H7 (cell line): ENCODE measurements at places on chromosomes 12 and 14. TPM values are rescaled to one million over a fixed set of nuclear protein-coding genes. Genes with fewer than 3 reads are reported as not detected.

ING4 gene
- 26.9 and 31.2 TPM in 2 replicates for total RNA-seq

DNA sequence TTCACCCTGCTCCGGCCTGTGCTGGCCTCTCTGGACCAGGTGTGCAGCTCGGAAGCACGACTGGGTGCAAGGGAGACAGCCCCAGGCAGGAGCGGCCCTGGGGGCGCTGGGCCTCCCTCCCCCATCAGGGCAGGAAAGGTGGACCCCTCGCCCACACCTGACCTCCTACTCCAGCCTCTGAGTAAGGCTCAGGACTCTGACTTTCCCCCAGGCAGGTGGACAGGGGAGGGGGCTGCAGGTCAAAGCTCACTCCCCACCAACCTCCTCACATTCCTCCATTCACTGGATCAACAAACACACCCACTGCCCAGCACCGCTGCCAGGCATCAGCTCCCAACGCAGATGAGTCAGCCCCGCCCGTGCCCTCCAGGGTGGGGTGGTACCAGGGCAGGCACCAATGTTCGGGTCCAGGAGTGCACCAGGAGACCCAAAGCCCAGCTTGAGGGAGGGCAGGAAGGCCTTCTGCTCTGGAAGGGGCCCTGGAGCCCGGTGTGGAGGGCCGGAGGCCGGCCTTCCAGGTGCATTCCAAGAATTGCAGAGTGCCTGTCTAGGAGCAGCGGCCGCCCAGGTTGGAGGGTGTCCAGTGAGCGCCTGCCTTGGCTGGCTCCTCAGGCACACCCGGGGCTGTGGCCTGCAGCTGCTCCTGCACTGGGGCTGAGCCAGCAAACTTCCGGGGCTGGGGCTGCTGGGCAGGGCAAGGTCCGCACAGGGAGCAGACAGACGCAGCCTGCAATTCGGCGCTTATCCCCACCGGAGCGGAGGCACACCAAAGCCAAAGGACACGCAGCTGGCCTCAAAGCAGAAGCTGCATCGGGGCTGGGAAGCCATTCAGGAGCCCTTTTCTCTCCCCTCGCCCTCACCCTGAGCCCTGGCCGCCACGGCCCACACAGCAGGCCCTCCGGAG lies 1.6 kb upstream of the INF2 start:
- DNase-seq, result peak; percentile 87

FAR2 gene
- total RNA-seq, result 16.1 and 16.2 TPM in 2 replicates

DNA sequence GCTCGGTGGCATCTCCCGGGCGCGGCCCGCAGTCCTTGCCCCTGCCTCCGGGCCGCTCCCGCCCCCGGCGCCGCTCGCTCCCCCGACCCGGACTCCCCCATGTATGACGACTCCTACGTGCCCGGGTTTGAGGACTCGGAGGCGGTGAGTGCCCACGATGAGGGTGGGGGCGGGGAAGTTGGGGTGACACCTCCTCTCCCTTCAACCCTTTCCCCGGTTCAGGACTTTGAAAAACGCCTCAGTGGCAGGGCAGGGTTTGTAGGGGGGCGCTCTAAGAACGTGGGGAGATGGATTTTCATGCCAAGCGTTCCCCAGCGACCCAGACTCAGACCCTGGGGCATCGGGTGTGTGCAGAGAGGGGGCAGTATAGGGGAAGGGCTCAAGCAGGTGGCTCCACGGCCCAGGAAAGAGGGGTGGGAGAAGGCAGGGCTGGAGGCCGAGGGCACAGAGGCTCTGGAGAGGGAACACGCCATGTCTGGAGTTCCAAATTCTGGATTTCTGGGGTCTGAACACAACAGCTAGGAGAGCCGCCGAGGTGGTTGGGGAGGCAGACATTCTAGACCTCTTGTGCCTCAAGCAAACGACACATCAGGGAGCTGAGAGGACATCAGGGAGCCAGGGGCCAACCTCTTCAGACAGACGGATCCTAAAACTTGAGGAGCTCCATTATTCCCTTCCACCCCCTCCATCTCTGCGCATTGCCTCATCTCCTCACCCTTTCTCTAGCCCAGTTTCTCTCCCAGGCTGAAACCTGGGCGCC lies 715 bp downstream of the CACNB3 start:
- no peak for DNase-seq

- no peak for DNase-seq
Measured at GRCh38 chr14:27145170-27145569, 547.3 kb upstream of the NOVA1 start.
